Right renal pelvis (tissue), 4 donors: ENCODE measurements at places on chromosomes 6 and 20. TPM values are rescaled to one million over a fixed set of nuclear protein-coding genes. Genes with fewer than 3 reads are reported as not detected.

Gene CNPY3
- 62.1 TPM for polyA plus RNA-seq

Gene LKAAEAR1
- polyA plus RNA-seq: 0.22 TPM

Gene GCM1
- 0.12 TPM for polyA plus RNA-seq

Gene DHX16
- 35.9 TPM for polyA plus RNA-seq

Gene ZC3H12D
- polyA plus RNA-seq: 0.25 TPM

Gene SLC44A4
- polyA plus RNA-seq: 44.2 TPM

Gene CD109
- polyA plus RNA-seq: 16.8 TPM

Gene QKI
- 209 TPM for polyA plus RNA-seq

Gene OVOL2
- 0.93 TPM for polyA plus RNA-seq

Gene UBE3D
- 8.1 TPM for polyA plus RNA-seq

Gene PSMF1
- 131 TPM for polyA plus RNA-seq

Gene BANF2
- polyA plus RNA-seq: not detected

Gene MED20
- 40.8 TPM for polyA plus RNA-seq

Gene HSF2
- polyA plus RNA-seq: 34.2 TPM

Gene SLC32A1
- polyA plus RNA-seq: 1.4 TPM

Gene TFAP2B
- polyA plus RNA-seq: 13.2 TPM

Gene SPATS1
- polyA plus RNA-seq: not detected

Gene TMEM200A
- 32.6 TPM for polyA plus RNA-seq

Gene TTI1
- 28.5 TPM for polyA plus RNA-seq

Gene LY86
- polyA plus RNA-seq: 2.0 TPM

Gene PAQR8
- 37.1 TPM for polyA plus RNA-seq

Gene CALHM4
- polyA plus RNA-seq: 0.58 TPM

Gene SLC22A23
- 10.4 TPM for polyA plus RNA-seq

Gene TMEM217
- polyA plus RNA-seq: 1.1 TPM

Gene RAMACL
- polyA plus RNA-seq: not detected

Gene C6orf89
- 55.8 TPM for polyA plus RNA-seq

Gene RSPH4A
- 2.9 TPM for polyA plus RNA-seq

Gene CLIC5
- 189 TPM for polyA plus RNA-seq

Gene TFAP2D
- not detected for polyA plus RNA-seq

Gene CST4
- not detected for polyA plus RNA-seq

Gene EYS
- 0.56 TPM for polyA plus RNA-seq

Gene PLCB1
- 53.5 TPM for polyA plus RNA-seq

Gene GPX5
- polyA plus RNA-seq: not detected

Gene CRYBG1
- 21.9 TPM for polyA plus RNA-seq

Gene SH3BGRL2
- 44.2 TPM for polyA plus RNA-seq

Gene KIF25
- polyA plus RNA-seq: 0.61 TPM

Gene ENPP1
- 20.7 TPM for polyA plus RNA-seq

Gene CST2
- not detected for polyA plus RNA-seq

Gene BNIP5
- 0.33 TPM for polyA plus RNA-seq

Gene OR2H1
- polyA plus RNA-seq: not detected

Gene HLA-DRB5
- 9.5 TPM for polyA plus RNA-seq

Gene PDRG1
- 18.7 TPM for polyA plus RNA-seq

Gene DSE
- polyA plus RNA-seq: 42.6 TPM

Gene SCRT2
- polyA plus RNA-seq: 0.04 TPM

Gene SPTLC3
- 16.4 TPM for polyA plus RNA-seq
